Coronary artery (tissue), 2 donors: ENCODE measurements at places on chromosomes 12 and 14.

GRCh38 chr12:43638806-43639205 lies 86.8 kb upstream of the ADAMTS20 start:
- DNase-seq = no peak

DNA sequence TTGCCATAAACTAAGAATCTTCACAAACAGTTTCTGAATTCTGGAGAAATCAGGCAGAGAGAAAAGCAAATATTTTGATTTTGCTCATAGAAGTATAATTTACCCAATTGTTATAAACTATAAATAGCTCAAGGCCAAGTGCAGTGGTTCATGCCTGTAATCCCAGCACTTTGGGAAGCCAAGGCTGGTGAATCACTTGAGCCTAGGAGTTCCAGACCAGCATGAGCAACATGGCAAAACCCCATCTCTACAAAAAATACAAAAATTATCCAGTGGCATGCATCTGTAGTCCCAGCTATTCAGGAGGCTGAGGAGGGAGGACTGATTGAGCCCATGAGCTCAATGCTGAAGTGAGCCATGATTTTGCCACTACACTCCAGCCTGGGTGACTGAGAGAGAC lies 19.6 kb upstream of the MMP19 start:
- no peak for DNase-seq

GRCh38 chr12:67415473-67415872 lies 146.3 kb downstream of the CAND1 start:
- DNase-seq = no peak

GRCh38 chr12:66154776-66155175 lies 15.0 kb downstream of the TMBIM4 start:
- no peak for DNase-seq

DNA sequence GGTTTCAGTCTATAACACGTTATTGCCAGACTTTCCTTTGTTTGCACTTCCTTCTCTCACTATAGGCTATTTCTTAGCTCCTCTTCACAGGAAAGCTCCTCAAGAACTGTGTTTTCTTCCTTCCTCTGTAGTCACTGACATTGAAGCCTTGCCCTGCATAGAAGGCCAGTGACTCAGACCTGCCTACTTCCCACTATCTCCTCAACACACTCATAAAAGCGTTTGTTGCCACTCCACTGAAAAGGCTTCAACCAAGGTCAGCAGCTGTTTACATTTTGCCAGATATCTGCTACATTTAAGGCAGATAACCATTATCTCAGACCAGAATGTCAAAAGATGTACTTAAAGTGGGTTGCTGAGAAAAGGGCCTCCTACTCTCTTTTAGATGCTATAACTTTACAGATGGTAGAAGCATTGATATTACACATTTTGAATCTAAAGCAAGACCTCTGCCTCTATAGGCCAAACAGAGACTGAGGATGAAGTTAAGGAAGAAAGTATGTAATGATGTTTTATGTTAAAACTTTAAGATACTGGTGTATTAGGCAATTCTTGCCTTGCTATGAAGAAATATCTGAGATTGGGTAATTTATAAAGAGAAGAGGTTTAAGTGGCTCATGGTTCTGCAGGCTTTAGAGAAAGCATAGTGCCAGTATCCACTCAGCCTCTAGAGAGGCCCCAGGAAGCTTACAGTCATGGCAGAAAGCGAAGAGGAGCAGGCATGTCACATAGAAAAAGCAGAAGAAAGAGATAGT lies 233.3 kb upstream of the FLRT2 start:
- no peak for DNase-seq

GRCh38 chr12:85423947-85424346 lies 143.9 kb downstream of the ALX1 start:
- DNase-seq = no peak

DNA sequence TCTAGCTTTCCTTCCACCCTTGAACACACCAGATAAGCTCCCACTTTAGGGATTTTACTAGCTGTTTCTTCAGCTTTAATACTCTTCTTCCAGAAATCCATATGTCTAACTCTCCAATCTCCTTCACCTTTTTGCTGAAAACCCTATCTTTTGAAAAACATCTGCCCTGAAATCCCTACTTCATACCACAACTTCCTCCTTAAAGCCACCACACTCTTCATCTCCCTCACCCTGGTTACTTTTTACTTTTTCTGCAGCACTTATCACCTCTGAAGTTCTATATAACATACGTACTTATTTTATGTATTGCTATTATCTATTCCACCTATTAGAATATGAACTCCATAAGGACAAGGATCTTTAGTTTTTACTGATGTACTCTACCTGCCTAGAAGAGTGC lies 28.6 kb upstream of the PTPRQ start:
- no peak for DNase-seq

DNA sequence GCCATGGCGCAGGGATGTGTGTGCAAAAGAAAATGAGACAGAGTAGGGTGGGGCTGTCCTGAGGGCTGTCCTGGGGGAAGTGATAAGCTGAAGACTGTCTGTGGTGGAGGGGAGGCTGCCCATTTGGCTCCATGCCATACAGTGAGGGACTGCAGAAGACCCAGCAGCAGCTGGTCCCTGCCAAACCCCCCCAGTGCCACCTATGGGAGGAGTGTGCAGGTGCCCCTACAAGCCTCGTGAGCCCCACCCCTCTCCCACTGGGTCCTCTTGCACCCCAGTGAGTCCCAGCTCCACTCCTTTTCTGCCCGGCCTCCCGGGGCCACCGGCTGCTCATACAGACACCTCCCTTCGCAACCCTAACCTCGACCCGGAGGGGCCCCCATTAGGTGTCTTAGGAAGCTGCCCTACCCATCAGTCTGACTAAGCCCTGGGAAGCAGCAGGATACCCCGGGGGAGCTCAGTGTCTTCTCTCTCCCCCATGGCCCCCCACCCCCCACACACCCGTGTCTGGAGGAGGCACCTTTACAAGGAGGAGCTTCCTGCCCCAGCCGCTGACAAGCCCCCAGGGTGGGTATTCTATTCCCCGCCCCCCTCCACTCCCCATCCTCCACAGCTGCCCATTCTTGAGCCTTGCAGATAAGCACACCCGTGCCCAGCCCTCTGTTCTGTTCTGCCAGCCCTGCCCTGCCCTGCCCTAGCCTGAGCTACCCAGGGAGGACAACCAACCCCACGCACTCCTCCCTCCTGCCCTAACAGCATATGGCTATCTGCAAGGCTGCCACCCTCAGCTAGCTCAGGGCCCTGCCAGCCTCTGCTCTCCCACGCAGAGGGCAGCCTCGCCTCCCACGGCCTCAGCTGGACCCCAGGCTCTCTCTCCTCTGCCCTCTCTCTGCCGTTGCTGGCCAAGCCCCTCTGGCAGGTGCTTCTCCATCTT lies 41.9 kb downstream of the SLC6A12 start:
- DNase-seq = no peak

DNA sequence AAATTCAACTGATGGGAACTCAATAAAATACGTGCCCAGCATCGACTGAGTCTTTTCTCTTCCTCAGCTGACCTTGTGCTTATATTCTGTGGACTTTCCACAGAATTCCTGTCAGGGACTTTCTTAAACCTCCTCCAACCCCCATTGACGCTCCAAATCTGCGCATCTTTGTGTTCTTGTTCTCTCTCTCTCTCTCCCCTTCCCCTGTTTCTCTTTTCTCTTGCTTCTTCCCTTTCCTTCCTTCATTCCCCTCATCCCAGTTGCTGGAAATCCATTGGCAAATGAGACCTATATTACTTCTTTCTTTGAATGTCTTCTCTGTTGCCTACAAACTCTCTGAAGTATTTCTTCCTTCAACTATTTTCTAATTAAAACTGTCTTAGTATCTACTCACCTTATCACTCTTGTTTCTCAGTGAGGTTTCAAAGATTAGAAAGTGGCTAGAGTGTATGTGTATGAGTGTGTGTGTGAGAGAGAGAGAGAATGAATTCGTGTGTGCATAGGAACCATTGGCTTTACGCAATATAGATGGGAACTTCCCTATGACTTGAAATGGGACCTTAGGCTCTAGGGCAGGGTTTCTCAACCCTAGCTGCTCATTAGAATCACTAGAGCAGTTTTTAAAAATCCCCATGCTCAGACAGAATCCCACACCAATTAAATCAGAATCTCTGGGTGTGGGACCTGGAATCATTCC lies 41.8 kb upstream of the DHRS7 start:
- no peak for DNase-seq

DNA sequence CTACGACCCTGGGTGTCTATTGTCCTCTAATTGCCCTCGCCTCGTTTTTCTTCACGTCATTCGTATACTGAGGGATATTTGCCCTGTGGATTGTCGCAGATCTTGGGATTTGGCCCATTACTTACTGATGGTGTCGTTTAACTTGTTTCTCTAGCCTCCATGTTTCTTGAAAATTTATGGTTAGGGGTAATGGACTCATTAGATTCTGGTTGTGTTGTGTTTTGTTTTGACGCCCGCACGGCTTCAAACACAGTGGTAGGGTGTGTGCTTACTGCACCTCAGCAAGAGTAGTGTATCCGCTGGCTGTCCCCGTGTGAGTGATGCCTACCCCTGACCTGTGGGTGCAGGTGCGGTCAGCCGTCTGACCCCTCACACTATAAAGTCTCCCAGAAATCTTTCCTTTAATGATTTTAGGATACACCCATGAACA lies 874 bp upstream of the RNU6-8 start:
- DNase-seq = no peak

- no peak for DNase-seq
These were observed 38.5 kb upstream of the FGF6 start for GRCh38 chr12:4483885-4484823.

- no peak for DNase-seq
These were observed 31.2 kb downstream of the FBXO21 start for GRCh38 chr12:117158911-117159553.

GRCh38 chr12:125169870-125170269 lies 104.6 kb downstream of the AACS start:
- no peak for DNase-seq

DNA sequence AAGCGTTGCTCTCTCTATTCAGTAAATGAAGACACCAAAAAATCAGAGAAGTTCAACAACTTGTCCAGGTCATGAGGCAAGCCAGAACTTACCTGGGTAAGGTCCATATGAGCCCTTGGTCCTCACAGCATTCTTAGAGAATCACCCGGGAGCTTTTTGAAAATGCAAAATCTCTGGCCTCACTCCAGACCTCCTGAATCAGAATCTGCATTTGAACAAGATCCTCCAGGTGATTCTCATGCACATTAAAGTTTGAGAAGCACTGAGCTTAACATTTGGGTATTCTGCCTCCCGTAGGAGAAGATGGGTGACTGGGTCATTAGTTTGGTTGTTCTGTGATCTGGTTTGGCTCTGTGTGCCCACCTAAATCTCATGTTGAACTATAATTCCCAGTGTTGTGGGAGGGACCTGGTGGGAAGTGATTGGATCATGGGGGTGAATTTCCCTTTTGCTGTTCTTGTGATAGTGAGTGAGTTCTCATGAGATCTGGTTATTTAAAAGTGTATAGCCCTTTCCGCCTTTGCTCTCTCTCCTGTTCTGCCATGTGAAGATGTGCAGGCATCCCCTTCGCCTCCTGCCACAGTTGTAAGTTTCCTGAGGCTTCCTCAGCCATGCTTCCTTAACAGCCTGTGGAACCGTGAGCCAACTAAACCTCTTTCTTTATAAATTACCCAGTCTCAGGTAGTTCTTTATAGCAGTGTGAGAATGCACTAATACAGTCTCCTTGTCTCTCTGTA lies 221.2 kb downstream of the RAD51B start:
- DNase-seq = no peak

- DNase-seq = no peak
These were observed 389.9 kb upstream of the GARIN6 start for GRCh38 chr12:99257672-99258071.

DNA sequence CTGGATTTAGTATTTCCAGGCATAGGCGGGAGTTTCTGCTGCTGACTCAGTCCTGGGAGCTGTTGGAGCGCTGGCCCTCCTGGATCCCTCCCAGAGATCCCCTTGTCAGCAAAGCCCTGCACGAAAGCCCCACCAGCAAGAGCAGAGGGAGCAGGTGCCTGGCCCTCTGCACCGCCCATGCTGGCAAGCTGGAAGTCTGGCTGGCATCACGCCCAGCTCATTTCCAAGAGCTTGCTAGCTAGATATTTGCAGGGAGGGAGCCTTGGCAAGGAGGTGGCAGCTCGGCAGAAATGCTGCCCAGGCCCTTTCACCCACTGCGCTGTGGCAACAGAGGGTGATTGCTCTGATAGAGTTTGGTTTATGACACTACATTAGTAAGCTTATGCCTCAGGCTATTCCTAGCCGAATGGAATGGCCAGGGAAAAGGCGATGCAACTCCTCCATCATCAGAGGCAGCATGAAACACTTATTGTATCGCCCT lies 193.9 kb downstream of the EMP1 start:
- DNase-seq = peak; percentile 87

GRCh38 chr12:105580821-105581352 lies 250.4 kb downstream of the C12orf75 start:
- no peak for DNase-seq

GRCh38 chr12:13000925-13001774 lies 1.1 kb upstream of the HEBP1 start:
- DNase-seq = peak; percentile 80

GRCh38 chr12:124650912-124651311 lies 83.5 kb upstream of the NCOR2 start:
- no peak for DNase-seq
